ENCODE measurements at places on chromosomes 12 and 14. TPM values are rescaled to one million over a fixed set of nuclear protein-coding genes. Genes with fewer than 3 reads are reported as not detected.

- no peak for DNase-seq
Measured at GRCh38 chr12:129827866-129828384, 75.9 kb downstream of the TMEM132D start.

The STXBP6 gene
- polyA plus RNA-seq = 24.9 TPM

DNA sequence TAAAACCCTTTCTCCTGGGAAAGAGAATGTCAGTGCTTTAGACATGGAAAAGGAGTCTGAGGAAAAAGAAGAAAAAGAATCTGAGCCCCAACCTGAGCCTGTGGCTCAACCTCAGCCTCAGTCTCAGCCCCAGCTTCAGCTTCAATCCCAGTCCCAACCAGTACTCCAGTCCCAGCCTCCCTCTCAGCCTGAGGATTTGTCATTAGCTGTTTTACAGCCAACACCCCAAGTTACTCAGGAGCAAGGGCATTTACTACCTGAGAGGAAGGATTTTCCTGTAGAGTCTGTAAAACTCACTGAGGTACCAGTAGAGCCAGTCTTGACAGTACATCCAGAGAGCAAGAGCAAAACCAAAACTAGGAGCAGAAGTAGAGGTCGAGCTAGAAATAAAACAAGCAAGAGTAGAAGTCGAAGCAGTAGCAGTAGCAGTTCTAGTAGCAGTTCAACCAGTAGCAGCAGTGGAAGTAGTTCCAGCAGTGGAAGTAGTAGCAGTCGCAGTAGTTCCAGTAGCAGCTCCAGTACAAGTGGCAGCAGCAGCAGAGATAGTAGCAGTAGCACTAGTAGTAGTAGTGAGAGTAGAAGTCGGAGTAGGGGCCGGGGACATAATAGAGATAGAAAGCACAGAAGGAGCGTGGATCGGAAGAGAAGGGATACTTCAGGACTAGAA lies 6.1 kb downstream of the PNN start:
- DNase-seq = no peak

- no peak for DNase-seq
Measured at GRCh38 chr12:76633415-76633814, 73.8 kb upstream of the OSBPL8 start.

The VWF gene
- 71.3 TPM for polyA plus RNA-seq

GRCh38 chr14:82385048-82385447 lies 851.4 kb upstream of the SEL1L start:
- no peak for DNase-seq

The MYRFL gene
- polyA plus RNA-seq = 0.22 TPM

The CCT2 gene
- 174 TPM for polyA plus RNA-seq

DNA sequence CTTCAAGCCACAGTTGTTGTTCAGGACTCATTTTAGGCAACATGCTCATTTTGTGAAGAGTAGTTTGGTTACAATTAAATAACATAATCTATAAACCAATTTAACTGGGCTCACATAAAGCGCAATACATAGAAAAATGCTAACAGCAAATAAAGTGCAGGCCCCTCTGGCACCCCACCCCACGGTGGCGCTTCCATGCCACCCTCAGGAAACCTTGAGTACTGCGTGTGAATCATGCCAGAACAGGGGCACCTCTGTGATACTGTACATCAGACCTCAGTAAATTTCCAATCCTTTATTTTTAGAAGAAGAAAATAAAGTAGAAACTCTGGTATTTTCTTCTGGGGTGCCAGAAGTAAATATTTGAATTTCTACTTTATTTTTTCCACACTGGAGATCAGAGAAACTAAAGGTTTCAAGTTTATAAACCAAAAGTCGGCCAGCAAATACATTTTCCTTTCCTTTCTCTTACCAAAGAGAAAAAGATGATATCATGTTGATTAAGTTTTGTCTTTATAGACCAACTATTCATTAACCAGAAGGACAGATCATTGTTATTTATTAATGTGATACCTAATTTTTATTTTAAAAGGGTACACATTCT lies 316.8 kb downstream of the PAWR start:
- DNase-seq = peak; percentile 7

- no peak for DNase-seq
Measured at GRCh38 chr12:58396239-58396638, 454.9 kb downstream of the ATP23 start.

DNA sequence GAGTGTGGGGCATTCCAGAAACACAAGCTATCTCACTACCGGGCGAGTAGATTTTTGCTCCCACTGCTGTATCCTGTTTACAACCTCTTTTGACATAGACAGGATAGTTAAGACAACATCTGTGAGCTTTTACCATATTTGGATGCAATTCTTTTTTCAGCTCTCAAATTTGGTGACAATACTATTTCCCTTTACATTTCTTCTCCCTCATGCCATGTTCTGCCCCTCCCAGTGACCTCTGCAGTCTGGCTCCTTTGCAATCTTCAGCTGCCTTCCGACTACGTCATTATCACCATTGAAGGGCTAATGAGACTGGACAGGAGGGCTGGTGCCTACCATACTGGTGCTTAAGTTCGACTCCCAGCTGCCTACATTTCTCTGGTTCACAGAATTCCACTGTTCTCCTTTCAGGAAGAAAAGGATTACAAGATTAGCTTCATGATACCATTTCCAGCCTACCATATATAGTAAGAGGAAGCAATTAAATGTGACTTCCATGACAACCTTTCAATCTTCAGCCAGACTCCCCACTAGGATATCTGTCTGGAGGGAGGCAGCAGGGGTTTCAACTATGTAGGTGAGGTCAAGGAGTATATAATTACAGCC lies 251.6 kb downstream of the PHLDA1 start:
- no peak for DNase-seq

DNA sequence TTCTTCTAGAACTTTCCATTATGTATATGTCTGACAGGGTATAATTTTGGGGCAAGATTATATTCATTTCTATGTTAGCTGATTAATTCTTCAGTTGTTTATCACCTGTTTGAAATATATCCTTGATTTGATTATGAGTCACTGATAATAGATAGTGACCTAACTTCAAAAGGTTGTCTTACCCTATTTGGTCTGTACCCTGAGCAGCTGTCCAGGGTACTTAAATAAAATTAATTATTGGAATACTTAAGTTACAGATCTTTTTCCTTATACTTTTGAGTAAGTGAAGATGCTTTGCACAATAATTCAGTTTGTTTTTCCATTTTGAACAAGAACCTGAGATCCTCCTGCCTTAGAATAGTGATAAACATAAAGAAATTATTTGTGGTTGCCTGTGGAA lies 13.2 kb upstream of the NPAS3 start:
- no peak for DNase-seq

All from hindlimb muscle (tissue), 1 donor.